Stimulated activated CD8-positive, alpha-beta memory T cell treated with anti-CD3 and anti-CD28 coated beads, Interleukin-4, amount 100 ng/mL, for 1 hour (primary cell): ENCODE measurements at places on chromosomes 3 and 15.
A peak's percentile ranks its signal among the peaks of the same experiment; 100 is the strongest.

- no peak for DNase-seq
Observed at GRCh38 chr3:180185650-180186049, 148.9 kb upstream of the PEX5L start.

- no peak for DNase-seq
Observed at GRCh38 chr15:41367418-41367817, 34.7 kb downstream of the NUSAP1 start.

- DNase-seq, result no peak
Observed at GRCh38 chr3:15453991-15454625, 26.7 kb downstream of the EAF1 start.

GRCh38 chr3:121648219-121648958 lies 12.3 kb downstream of the HCLS1 start:
- no peak for DNase-seq

DNA sequence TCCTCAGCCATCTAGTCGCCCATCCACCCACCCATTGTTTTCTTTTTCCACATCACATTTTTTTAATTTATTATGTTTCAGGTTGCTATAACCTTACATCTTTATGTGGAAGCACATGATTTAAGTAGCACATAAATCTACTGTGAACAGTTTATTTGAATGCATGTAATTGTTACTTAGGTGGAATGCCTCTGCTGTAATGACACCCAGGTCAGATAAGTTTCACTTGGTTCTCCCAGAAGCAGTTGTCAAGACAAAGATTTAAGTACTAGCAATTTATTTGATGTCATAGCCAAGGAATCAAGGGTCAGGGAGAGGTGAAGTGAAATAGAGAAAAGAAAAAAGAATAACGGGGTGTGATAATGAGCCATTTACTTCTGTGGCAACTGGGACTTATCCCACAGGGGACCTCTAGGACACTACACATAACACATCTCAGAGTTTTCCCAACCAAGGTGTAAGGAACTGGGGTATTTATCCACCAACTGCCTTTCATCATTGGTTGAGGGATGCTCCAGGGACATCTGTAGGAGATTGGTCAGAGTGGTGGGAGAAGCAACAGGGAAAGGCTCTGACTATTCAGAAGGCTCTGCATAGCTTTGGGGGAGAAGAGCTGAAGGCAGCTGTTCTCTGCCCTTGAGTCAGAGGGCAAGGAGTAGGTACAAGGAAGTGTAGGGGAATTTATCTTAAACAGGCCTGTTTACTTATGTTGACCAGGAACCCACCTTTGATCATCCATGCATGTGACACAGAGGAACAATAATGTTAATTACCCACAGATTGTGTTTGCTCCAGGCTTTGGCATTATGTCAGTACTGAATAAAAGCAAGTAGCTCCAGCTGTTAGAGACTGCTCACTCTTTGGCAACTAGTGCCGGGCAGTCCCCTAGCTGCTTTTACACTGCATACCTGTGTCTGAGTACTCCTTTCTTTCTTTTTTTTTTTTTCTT lies 94.8 kb downstream of the CD200R1L start:
- no peak for DNase-seq

- DNase-seq, result no peak
Observed at GRCh38 chr3:146133441-146133840, 27.5 kb downstream of the PLOD2 start.

DNA sequence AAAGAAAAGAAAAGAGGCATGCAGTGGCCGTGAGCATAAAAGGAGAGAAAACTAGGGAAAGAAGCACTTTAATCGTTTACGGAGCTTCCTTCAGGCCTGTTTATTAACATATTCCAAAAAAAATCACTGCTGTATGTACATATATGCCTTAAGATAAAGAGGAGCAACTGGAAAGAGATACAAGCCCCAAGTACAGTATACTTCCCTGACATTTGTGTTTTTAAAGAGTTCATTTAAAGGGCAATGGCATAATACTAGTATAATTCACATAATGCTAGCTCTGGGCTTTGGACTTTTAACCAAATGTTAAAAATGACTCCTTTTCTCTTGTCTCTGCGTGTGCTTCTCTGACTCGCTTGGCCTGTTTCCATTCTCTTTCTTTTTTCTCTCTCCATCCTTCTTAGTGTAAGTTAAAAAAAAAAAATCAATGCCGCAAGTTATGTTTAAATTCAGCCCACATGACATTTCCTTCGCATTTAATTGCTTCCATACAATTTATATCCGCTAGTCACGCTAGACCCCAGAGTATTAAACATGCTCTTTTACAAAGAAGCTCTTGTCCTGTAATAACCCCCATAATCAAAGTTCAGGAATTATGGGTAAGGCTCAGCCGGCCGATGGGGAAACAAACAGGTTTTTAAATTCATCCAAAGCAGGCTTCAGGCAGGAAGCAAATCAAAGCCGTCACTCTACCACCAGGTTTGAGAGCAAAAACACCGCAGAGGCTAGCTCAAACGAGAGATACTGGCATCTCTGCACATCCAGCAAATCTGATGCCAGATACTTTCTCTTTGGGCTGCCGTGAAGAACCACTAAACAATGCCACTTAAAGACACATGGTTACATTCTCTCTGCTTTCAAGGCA lies 19.4 kb downstream of the WWTR1 start:
- DNase-seq, result no peak

GRCh38 chr3:104066658-104067057 lies 1300.1 kb upstream of the ALCAM start:
- no peak for DNase-seq

- DNase-seq, result no peak
Observed at GRCh38 chr3:112090887-112091586, 4.8 kb downstream of the C3orf52 start.

- no peak for DNase-seq
Observed at GRCh38 chr15:71810256-71811035, at the start of gene NR2E3. Gene NR2E3 (plus strand): TSS chr15:71810554. CDS start chr15:71810744, 190 bp downstream.

- no peak for DNase-seq
Observed at GRCh38 chr15:84807228-84807627, 9.9 kb upstream of the ALPK3 start.

DNA sequence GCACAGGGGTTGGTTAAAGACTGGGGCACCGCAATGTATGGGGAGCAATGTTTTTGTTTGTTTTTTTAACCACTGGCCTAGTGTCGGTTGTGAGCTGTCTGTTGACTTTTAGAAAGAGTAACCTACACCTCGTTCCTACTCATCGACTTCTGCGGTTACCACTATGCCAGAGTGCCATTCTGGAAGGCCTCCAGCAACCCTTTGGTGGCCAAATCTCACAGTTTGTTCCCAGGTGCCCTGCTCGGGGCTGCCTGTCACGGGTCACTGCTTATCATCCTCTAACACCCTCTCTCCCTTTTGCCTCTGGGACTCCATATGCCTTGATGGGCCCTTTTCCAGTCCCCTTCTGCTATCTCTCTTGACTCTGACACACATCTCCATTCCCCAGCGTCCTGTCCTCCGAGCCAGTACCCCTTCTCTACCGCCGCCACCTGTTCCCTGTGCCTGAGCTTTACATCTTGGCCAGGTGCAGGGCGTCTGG lies 290.4 kb upstream of the C2CD4B start:
- no peak for DNase-seq

DNA sequence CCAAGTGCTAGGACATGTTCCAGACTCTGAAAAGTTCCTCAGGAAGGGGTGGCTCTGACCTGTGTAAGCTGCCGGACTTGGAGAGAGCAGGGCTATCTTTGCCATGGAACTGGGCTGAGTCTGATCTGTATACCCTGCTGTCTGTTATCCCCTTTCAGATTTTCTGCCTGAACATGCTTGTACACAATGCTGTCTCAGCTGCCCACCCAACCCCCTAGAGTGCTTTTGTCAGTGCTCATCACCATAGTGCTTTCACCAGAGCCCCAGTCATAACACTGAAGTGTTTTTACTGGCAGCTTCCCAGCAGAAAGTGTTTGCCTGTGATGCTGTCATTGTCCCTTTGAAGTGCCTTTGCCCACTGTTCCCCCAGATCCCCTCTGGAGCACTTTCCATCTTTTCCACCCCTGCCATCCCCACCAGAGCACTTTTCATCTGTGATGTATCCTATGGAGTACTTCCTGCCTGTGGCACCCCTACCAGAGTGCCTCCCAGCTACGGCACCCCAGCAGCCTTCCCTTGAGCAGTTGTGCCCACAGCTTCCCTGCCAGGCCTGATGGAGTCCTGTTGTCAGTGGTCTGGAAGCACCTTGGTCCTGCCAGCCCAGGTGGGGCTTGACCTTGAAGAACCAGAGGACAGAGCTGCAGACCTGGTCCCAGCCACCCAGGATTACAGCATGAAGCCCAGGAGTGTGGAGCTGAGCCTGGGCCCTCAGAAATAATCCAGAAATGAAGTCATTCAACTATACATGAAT lies 397.7 kb downstream of the DIPK2A start:
- no peak for DNase-seq

DNA sequence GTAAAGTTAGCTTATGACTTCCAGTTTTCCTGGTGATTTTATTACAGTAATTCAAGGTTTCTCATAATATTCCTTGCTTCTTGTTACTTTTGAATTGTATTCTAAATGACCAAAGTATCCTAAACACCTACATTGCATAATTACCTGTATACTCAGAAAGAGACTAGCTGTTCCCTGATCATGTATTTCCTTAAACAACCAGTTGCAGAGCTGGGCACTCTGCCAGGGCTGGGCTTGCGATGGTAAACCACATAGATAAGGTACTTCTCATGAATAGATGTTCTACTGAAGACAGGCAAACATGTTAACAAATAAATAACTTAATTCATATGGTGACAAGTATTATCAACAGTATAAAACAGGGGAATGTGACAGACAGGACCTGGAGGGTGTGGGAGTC lies 142.3 kb upstream of the WNT5A start:
- no peak for DNase-seq

- no peak for DNase-seq
Observed at GRCh38 chr3:150020527-150020926, 49.8 kb upstream of the PFN2 start.

- no peak for DNase-seq
Observed at GRCh38 chr15:78276064-78276943, 11.9 kb downstream of the DNAJA4 start.

GRCh38 chr3:177703788-177704187 lies 506.5 kb upstream of the TBL1XR1 start:
- no peak for DNase-seq

DNA sequence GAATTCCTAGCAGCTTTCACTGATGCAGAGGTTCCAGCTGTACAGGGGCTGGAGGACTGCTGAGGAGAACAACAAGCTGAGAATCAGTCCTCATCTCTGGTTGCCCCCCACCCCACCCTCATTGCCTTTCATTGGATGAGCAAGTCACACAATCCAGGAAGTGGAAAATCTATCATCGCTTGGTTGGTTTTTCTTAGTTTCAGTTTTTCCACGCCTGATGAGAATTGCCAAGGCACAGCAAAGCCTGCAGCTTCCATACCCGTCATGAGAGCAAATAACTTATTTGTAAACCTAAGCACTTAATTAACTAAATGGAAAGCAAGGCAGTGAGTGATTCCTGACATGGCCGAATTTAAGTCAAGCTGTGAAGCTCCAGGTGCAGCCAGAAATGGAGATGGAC lies 21.4 kb upstream of the LIPC start:
- DNase-seq, result peak; percentile 11

GRCh38 chr3:2653706-2654105 lies 456.5 kb downstream of the IL5RA start:
- no peak for DNase-seq

DNA sequence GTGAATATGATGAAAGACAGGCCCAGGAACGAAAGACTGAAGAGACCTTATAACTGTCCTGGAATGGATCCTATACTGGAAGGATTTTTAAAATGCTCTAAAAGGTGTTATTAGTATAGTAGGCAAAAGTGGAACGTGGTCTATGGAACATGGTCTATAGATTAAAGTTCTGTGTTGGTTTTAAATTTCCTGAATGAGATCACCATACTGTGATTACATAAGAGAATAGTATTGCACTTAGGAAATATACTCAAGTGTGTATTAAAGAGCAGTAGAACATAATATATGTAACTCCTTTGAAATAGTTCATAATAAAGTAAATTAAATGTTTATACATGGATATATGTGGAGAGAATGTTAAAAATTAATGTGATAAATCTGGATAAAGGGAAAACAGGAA lies 68.2 kb downstream of the SPRED1 start:
- no peak for DNase-seq

- DNase-seq, result no peak
Observed at GRCh38 chr15:52414936-52415335, 113.7 kb downstream of the MYO5A start.

DNA sequence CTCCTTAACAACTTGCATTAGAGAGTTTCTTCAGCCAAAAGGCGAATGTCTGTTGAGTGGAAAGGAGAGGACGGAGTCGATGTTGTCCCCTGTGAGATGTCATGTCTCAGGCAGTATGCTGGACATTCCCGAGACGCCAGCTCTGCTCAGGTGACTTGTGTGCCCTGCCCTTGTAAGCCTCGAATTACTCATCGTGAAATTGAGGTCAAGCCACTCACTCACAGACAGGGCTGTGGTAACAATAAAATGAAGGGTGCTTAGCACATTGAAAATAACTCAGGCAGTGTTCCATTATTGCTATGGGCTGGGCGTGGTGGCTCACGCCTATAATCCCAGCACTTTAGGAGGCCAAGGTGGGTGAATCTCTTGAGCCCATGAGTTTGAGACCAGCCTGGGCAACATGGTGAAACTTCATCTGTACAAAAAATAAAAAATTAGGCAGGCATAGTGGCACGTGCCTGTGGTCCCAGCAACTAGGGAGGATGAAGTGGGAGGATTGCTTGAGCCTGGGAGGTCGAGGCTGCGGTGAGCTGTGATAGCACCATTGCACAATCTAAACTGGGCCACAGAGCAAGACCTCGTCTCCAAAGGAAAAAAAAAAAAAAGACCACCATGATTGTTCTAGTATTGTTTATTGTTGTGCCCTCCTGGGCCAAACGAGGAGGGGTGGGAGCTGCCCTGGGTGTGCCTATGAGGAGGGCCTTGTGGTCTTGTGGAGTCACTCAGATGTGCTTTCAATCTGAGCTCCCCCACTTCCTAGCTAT lies 214.4 kb downstream of the THSD4 start:
- no peak for DNase-seq

- no peak for DNase-seq
Observed at GRCh38 chr3:112568642-112569041, 6.8 kb downstream of the SLC35A5 start.

GRCh38 chr3:195546130-195546560 lies 3.0 kb upstream of the PPP1R2 start:
- DNase-seq, result no peak

- DNase-seq, result no peak
Observed at GRCh38 chr3:18643281-18643680, 218.1 kb upstream of the SATB1 start.

GRCh38 chr3:118900737-118901525 lies 133.7 kb downstream of the IGSF11 start:
- DNase-seq, result no peak
